Esophagus mucosa (tissue), 1 donor: ENCODE measurements at places on chromosomes 1 and 21. TPM values are rescaled to one million over a fixed set of nuclear protein-coding genes. Genes with fewer than 3 reads are reported as not detected.
A peak's percentile ranks its signal among the peaks of the same experiment; 100 is the strongest.

DNA sequence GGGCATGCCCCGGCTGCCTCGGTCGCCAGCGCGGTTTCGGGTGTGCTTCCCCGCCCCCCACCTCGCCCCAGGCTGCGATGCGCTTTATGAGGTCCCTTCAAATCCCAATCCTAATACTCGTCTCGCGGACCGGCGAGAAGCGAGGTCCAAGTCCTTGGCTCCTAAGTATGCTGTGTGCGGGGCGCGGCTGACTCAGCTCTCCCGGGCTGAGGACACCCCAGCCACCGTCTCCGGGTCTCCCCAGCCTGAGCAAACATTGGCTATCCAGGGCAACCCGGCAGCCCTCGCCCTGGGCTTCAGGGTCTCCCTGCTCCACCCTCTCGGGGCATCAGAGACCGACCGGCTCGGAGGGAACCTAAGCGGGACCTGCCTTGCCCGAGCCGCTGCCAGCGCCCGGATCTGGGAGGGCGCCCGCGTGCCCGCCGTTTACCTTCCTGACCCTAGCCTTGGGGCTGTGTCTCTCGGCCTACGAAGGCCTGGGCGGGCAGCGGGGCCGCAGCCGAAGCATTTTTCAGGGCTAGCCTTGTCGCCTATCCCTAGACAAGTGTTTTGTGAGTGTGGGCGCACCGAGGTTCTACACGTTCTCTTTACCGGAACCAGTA is 1.2 kb downstream of the ITPKB start:
- peak; percentile 54 for ATAC-seq

GRCh38 chr1:8315573-8316475 is 2.1 kb upstream of the SLC45A1 start:
- ATAC-seq = no peak

DNA sequence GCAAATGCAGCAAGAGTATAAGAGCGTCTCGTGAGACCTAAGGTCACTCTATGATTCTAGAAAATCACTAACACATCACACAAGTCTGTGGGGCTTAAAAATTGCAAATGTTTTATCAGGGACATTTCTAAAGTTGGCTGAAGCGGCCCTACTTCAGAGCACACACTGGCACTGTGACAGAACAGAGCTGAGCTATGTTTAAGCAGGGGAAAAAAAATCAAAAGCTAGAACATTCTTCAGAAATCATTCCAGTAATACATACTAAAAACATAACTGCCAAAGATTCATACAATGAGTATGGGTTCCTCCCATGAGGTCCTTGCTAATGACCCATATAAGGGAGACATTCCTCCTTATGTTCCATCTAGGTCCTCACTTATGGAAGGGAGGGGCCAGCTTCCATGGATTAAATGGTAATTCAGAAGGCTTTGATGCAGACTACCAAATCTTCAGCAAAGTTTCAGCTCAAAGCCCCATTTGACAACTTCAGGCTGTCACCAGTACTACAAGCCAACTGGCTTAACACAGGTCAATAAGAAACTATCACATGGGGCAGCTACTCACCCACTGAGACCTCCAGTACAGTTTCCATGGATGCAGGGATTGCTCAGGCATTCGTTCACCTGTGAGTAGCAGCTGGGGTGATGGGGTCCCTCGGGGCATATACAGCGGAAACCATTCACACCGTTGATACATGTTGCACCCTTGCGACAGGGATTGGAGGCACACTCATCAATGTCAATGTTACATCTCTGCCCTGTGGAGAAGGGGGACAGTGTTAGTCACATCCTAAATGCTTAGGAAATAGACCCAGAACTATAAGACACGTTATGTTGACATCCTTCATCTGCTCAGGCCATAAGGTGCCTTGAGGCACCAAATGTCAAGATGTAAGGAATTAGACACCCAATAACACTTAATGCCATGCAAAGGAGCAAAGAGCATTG is 58.4 kb upstream of the ADAM30 start:
- ATAC-seq = peak; percentile 10

The AKR7A3 gene
- total RNA-seq = 0.88 TPM

The CHIA gene
- not detected for total RNA-seq

The RNF187 gene
- total RNA-seq = 126 TPM
